ENCODE measurements at places on chromosomes 2 and 18. TPM values are rescaled to one million over a fixed set of nuclear protein-coding genes. Genes with fewer than 3 reads are reported as not detected.
A peak's percentile ranks its signal among the peaks of the same experiment; 100 is the strongest.

Gene CRYBA2
- not detected for total RNA-seq

Gene WNT10A
- not detected for total RNA-seq

Gene ALPG
- total RNA-seq = not detected

Gene ANKAR
- 18.9 TPM for total RNA-seq

Gene CBLN2
- total RNA-seq = not detected

Gene MBP
- total RNA-seq = 43.8 TPM

GRCh38 chr2:72999729-73000725 lies 71.5 kb downstream of the SFXN5 start:
- no peak for DNase-seq

GRCh38 chr2:18650221-18650620 lies 60.9 kb upstream of the NT5C1B start:
- DNase-seq = no peak

DNA sequence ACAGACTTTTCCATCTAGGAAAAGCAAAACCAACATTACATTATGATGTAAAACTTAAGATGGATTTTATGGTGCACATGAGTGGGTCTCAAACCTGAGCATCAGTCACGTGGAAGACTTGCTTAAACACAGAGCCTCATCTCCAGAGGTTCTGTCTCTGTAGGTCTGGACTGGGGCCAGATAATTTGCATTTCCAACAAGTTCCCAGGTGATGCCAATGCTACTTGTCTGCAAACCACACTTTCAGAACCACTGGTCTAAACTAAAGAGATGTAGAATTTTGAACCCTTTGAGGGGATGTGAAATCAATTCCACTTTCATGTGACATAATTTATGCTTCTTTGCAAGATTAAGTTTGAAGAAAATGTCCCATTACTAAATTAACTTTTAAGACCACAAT lies 522.8 kb downstream of the MBD2 start:
- no peak for DNase-seq

GRCh38 chr2:240210198-240210965 lies 69.9 kb upstream of the OTOS start:
- peak; percentile 43 for DNase-seq

GRCh38 chr18:55500316-55501086 lies 87.5 kb downstream of the TCF4 start:
- DNase-seq = no peak

- no peak for DNase-seq
These were observed 35.6 kb downstream of the NGEF start for GRCh38 chr2:232977438-232977971.

GRCh38 chr2:46328291-46328690 lies 31.1 kb downstream of the EPAS1 start:
- no peak for DNase-seq

DNA sequence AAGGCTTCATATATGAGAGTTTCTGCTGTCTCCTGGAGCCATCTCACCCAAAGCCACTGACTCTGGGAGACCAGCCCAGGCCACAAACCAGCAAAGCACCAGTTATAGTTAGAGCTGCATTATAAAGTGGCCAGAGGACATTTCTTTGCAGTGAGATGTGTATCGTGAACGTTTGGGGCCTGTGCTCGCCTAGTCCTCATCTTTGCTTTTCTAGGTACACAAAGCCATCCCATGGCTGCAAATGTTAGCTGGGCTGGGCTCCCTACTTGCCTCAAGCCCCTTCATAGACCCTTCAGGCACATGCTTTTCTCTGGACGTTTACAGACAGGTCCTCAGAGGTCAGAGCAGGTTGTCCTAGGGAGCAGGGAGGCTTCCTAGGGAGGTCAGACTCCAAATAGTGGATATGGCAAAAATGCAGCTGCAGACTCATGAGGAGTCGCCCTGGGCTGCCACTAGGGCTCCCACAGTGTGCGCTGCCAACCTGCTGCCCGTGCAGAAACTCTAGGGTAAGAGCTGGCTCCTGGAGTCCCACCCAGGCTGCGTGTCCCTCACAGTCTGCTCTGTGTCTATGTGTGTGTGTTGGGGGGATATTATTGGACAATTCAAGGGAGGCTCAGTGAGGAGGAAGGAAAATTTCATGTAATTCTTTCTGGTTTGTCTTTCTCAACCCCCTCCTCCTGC lies 141.0 kb downstream of the RPIA start:
- no peak for DNase-seq

DNA sequence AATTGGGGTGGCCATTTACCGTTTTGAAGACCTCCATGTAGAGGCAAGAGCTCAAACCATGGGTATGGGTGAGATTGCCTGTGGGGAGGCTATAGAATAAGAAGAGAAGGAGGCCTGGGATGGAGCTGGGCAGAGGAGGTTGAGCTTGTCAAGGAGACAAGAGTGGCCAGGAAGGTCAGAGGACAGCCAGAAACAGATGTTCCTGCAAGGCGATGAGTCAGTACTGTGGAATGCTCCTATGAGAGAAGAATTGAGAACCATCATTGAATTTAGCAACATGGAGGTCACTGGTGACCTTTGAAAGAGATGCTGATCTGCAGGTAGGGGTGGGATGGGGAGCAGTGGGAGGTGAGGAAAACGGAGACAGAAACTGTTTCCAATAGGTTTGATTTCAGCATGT lies 3.5 kb downstream of the ACSL3 start:
- no peak for DNase-seq

GRCh38 chr2:8646731-8647461 lies 35.0 kb upstream of the ID2 start:
- DNase-seq = peak; percentile 43

DNA sequence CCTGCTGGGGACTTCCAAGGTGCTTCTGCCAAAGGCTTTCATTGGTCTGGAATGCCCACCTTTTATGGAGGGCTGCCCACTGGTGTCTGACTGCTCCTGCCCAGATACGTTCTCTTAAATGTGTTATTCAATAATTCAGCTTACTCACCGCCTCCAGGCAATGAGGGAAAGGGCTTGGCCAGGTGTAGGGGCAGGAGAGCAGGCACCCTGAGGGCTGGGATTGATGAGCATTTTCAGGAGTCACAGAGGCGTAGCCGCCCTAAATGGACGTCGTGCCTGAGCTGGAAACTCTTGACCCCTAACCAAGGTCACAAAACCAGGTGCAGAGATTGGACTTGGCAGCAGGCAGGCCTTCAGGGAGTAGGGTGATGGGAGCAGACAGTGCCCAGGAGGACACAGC lies 26.8 kb downstream of the MAL start:
- DNase-seq = no peak

DNA sequence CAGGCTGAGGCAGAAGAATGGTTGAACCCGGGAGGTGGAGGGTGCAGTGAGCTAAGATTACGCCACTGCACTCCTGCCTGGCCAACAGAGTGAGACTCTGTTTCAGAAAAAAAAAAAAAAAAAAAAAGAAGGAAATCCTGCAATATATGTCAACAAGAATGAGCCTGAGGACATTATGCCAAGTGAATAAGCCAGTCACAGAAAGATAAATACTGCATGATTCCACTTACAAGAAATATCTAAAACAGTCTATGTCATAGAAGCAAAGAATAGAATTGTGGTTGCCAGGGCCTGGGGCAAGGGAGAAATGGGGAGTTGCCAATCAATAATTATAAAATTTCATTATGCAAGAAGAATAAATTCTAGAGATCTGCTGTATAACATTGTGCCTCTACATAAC lies 425.8 kb downstream of the NRXN1 start:
- no peak for DNase-seq

GRCh38 chr2:120899771-120900170 lies 164.1 kb downstream of the GLI2 start:
- DNase-seq = no peak

- DNase-seq = no peak
These were observed 658.2 kb upstream of the SALL3 start for GRCh38 chr18:78321402-78321801.

- no peak for DNase-seq
These were observed 11.3 kb upstream of the DPP4 start for GRCh38 chr2:162085090-162085891.

DNA sequence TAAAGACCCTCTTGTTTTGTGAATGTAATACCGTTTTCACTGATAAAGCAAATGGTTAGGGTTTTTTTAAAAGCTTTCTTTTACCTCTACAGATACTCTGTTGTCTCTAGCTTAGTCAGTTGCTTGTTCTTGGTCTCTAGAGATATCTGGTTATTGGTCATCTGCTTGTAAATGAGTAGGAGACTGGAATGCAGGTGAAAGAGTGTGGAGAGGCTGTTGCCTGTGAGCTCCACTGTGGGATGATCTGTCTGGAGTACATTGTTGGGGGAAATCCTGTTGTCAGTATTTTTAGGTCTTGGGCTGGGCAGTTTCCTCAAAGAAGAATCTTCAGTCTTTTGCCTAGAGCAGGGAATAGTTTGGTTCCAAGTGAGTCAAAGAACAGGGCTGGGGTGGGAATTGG lies 67.7 kb downstream of the SMCHD1 start:
- DNase-seq = no peak
